ENCODE measurements at places on chromosomes 3 and 15.

DNA sequence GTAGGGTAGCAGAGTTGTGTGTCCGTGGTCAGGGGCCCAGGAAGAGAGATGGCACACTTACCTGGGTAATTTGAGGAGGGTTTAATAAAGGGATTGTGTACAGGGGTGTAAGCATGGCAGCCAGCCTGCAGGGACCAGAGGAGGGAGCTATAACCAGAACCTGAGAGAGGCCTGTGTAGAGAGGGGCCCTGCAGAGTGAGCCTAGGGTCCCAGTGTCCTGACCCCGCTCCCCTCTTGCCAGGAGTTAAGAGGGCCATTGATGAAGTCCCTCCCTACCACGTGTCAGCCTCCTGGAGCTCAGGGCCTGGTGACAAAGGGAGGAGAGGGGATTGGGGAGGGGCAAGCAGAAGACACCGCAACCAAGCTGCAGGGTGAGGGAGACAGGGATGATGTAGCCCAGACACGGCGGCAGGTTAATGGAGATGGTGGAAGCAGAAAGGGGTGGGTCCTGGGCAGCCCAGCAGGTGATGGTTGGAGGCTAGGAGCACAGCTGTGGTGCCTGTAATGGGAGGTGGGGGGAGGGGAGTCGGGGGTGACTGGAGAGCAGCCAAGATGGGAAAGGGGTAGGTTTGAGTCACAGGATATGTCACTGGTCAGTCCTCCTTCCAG, 165.4 kb upstream of the TOPAZ1 start:
- no peak for DNase-seq

DNA sequence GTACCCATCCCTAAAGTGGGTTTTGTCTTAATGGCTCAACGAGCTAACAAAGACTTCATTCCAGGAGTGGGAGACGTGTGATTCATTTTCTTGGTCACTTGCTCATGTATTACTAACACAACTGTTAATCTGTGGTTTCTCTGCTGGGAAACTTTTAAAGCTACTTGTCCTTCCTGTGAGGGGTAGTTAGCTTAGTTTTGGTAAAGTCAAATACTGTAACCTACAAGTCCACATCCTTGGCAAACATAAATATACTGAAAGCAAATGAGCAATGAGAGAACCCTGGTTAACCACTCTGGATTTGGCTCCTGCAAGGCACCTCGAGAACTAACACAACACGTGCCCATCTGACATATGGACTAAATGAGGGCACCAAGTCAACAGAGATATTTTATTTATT, 19.9 kb downstream of the NOX5 start:
- no peak for DNase-seq

DNA sequence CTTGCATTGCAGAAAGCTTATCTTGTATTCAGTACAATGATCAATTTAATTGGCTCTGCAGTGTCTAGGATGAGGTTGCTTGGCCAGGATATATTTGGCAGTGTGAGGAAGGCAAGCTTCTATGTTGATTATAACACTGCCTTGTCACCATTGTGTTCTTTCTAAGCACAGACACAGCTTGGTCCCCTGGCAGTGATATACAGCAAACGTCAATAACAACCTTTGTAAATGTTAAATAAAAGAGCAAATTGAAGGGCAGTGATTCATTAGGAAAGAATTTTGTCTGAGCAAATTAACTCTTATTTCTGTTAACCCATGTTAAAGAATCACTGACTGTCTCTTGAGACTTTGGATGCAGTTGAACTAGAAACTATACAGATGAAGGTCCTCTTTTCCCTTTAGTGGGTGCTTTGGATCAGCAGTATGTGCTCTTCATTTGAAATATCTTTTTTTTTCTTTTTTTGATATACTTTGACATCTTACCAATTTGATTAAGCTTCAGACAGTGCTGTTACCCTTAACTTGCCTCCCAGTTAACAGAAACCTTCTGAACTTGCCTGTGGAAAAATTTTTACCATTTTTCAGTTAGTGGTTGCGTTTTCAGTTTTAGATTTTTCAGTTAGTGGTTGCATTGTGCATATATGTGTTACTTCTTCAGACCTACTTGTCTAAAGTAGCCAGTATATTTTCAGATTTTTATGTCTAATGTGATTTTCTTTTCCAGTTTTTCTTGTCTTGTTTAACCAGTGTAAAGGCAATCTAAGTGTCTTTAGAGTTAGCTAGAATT, 199.8 kb downstream of the TCF12 start:
- no peak for DNase-seq

GRCh38 chr3:127762077-127762786, 60.1 kb downstream of the MGLL start:
- no peak for DNase-seq

- no peak for DNase-seq
Measured at GRCh38 chr3:55406696-55407425, 80.2 kb downstream of the WNT5A start.

DNA sequence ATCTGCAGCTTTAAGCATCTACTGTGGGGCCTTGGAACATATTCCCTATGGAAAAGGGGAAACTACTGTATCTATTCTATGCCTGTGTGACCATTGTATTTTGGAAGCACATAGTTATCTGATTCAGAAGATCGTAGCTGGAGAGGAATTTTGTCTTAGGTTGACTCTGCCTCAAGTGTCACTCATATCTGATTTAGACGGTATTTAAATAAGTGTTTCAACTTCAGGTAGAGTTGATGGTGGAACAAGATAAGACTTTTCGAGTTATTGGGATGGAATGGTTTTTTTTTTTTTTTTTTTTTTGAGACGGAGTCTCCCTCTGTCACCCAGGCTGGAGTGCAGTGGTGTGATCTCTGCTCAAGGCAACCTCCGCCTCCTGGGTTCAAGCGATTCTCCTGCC, 8.9 kb upstream of the DENND6A start:
- DNase-seq: no peak

DNA sequence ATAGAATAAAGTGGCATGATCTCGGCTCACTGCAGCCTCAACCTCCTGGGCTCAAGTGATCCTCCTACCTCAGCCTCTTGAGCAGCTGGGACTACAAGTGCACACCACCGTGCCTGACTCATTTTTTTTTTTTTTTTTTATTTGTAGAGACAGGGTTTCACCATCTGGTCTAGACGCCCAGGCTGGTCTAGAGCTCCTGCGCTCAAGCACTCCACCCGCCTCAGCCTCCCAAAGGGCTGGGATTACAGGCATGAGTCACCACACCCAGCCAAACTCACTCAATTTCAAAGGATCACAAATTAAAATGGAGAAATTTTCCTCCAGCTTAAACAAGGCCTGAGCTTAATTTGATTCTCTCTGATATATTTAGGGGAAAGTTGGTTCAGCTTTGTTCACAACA, 27.3 kb upstream of the NMB start:
- no peak for DNase-seq

GRCh38 chr3:77329116-77329515, 289.2 kb downstream of the ROBO2 start:
- no peak for DNase-seq

- DNase-seq: no peak
Measured at GRCh38 chr3:43894176-43895049, 203.7 kb downstream of the ABHD5 start.

- DNase-seq: no peak
Measured at GRCh38 chr3:100756441-100756840, 47.1 kb downstream of the TFG start.

DNA sequence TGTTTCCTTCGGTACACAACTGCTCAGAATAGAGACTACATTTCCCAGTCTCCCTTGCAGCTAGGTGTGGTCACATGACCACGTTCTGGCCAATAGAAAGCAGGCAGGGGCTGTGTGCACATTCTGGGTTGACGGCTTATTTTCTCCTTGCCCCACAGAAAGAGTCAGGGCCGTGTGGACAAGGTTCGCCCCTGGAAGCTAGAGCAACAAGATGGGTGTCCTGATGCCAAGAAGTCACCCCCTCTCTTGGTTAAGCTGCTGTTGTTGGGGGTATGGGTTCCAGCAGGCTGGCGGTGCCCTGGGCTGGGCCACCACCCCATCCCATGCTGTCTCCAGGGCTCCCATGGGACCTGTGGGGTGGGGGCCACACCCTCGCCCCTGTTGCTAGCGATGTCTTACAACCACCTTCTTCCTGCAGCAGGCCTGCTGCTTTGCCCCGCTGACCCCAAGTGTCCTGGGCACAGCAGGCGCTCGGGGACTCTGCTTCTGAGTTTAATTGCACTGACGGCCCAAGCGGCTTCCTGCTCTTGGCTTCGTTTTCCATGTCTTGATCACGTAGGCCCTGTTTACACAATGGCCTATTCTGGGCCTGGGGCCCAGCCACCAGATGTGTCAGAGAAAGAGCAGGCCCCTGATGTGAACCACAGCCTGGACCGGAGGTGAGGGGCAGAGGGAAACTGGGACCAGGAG, 24.9 kb downstream of the ABTB1 start:
- no peak for DNase-seq

GRCh38 chr3:50532062-50532705, 28.8 kb upstream of the CACNA2D2 start:
- no peak for DNase-seq

- no peak for DNase-seq
Measured at GRCh38 chr3:194686414-194686815, 732 bp downstream of the FAM43A start.

- no peak for DNase-seq
Measured at GRCh38 chr3:129612534-129613366, 6.3 kb upstream of the PLXND1 start.

GRCh38 chr15:51736751-51737521, 519 bp downstream of the LYSMD2 start:
- DNase-seq: no peak

- DNase-seq: no peak
Measured at GRCh38 chr3:8518138-8518537, 16.5 kb downstream of the LMCD1 start.

- no peak for DNase-seq
Measured at GRCh38 chr3:72891053-72891855, 3.4 kb downstream of the GXYLT2 start.

- DNase-seq: no peak
Measured at GRCh38 chr15:74799856-74800558, 12.6 kb upstream of the LMAN1L start.

GRCh38 chr3:188358787-188359493, 205.0 kb downstream of the LPP start:
- DNase-seq: no peak

- no peak for DNase-seq
Measured at GRCh38 chr15:71199384-71200351, 84.4 kb downstream of the THSD4 start.

DNA sequence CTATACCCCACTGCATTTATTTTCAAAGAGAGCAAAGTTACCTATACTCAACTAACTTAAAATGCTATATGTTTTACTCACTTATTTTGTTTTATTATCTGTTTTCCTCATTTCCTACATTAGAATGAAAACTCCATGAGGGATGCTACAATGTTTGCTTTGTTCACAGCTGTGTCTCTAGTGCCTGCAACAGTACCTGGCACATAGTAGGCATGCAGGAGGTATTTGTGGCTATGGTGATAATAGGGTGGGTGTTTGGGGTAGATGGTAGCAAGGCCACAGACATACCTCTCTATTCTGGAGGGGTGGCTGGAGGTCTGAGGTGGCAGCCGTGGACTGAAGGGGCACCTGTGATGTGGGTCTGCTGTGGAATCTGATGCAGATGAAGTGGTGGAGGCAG, 24.7 kb upstream of the SMAD6 start:
- no peak for DNase-seq

GRCh38 chr3:115381931-115382330, 234.8 kb upstream of the ZBTB20 start:
- no peak for DNase-seq

DNA sequence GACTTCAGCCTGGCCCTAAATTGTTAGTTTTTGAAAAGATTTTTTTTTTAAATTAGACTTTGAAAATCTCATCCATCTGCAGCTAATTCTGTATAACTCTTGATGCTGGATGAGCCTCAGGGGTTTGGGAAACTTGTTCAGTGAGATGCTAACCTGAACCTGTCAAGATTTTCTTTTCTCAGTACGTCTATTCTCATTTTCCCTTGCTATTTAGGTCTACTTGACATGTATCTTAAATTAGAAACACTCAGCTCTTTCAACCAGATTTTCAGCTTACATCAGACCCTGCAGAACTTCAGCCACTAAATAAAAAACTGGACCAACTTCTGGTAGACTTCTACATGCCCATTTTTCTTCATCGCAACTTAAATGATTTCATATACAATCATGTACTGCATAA, 61.4 kb downstream of the MFSD1 start:
- no peak for DNase-seq

GRCh38 chr3:111723293-111724215, 128.4 kb upstream of the ZBED2 start:
- no peak for DNase-seq

DNA sequence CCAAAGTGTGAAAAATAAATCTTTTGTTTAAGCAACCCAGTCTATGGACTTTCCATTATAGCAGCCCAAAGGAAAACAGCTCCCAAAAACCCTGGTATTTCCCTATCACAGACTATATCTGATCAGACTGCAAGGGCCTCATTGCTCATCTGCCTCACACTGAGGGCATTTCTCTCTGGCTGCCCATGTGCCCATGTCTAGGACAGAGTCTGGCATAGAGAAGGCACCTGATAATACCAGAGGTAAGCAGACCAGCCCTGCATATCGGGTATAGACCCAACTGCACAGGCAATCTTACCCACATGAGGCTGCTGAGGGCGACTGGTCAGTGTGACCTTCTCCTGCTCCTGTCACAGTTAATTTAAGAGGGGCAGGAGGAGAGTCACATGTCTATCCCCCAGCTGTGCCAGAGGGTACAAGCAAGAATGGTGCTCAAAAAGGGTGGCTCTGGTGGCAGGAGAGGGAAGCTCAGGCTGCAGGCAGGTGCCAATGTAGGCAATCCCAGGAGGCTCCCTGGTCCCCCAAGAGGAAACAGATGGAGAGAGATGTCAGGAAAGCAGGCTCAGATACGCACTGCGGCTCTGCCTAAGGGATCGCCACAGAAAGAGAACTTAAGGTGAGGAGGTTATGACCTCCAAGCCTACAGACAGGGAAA, 3.1 kb downstream of the CSRNP1 start:
- no peak for DNase-seq

DNA sequence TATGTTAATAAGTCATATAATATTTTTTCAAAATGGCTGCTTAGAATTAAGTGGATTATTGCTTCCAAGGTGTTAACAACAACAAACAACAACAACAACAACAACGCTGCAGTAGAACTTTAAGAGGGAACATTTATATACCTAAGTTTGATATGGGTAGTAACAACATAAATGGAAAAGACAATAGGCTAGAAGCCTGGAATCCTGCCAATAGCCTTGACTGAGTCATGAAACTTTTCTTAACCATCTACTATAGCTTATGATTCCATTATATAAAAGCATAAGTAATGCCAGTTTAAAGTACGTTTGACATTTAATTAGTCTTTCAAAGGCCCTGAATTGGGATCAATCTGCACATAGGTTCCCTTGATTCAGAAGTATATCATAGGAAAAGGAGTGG, 31.2 kb downstream of the SATB1 start:
- no peak for DNase-seq

DNA sequence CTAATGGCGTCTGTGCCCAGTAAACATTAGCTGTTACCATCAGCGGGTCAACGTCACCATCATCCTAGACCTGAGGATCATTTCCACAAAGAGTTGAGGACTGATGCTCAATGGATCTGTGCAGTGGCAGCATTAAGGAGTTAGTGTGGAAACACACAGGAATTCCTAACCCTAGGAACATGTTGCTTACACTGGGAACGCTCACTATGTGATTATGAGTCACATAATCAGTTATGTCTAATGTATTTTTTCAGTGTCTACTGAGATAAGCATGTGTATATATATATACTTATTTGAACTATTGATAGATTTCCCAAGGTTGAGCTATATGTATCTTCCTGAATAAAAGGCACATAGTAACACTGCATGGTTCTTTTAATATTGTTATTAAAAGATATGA, 19.0 kb downstream of the ARNT2 start:
- no peak for DNase-seq

GRCh38 chr15:93043621-93044300, 45.2 kb downstream of the RGMA start:
- DNase-seq: no peak

Measured in stimulated activated CD8-positive, alpha-beta memory T cell treated with anti-CD3 and anti-CD28 coated beads, Interleukin-4, amount 100 ng/mL, for 4 hours (primary cell).